Epithelial cell of esophagus (primary cell): ENCODE measurements at places on chromosomes 3 and 15.

DNA sequence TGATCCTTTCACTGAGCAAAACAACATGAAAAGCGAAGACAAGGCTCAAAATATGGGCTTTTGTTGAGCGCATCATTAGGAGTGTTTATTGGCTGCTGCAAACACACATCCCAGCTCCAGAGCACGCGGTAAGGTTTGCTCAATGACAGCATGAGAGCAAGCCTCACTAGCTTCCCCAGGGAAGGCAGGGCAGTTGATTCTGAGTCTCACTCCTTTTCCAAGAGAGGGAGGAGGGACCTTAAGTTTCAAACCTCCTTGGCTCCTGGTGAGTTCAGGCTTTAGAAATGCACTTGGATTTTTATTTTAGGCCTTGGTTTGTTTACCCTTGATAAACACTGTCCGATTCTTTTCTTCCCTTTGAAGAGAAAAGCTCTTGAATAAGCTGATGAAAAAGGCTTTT lies 69.1 kb upstream of the CACNA2D3 start:
- DNase-seq: no peak

GRCh38 chr3:165464736-165465135 lies 268.6 kb upstream of the SLITRK3 start:
- peak; percentile 52 for DNase-seq

GRCh38 chr15:80948651-80949292 lies 40.8 kb downstream of the MESD start:
- DNase-seq: no peak

- DNase-seq: peak; percentile 13
Measured at GRCh38 chr3:179526989-179527391, 35.7 kb upstream of the ACTL6A start.

DNA sequence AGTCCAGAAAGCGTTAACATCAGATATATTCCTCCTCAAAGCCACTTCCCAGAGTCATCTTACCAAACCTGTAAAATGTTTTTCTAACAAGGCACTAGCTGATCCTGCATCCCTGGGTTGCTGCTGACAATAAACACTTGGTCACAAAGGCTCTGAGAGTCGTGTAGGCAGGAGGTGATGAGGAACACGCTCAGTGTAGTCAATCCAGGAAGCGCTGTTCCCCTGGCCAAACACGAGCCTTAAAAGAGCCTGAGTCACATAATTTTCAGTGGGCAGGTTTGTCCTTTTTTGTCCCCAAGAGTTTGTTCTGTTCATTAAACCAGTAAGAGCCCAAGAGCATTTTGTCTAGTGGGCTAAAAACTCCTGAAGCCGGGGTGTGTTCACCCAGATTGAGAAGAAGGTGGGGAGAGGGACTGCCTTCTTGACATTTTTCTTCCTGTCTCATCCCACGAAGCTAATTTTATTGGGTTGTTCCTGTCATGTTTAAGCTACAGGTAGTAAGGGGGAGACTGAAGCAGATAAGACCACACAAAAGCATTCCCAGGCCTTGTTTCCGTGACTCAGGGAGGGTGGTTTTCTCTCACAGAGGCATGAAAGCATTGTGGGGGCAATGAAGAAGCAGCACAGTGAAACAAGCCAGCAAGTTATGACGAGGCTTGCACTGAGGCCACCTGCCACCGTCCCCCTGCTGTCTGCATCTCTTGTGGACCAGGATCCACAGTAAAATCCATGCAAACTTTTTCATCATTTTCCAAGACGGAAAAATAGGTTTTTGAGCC lies 73.7 kb downstream of the FOXB1 start:
- DNase-seq: no peak

DNA sequence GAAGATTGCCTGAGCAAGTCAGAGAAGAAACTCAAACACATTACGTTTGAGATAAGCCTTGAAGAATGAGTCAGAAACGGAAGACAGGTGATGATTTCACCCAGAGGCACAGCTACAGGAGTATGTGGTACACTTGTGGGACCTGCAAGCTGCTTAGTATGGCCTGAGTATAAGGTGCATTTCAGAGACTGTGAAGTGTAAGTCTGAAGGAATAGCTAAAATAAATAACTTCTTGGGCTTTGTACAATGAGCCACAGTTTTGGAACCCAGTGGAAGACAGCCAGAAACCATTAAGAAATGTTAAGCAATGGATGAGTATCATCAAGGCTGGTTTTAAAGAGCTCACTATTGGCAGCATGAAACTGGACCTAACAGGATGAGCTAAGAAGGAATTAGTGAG lies 826.2 kb downstream of the ROBO1 start:
- DNase-seq: peak; percentile 92
